ENCODE measurements at places on chromosomes 12 and 14.

GRCh38 chr12:6074979-6075585, 49.4 kb downstream of the VWF start:
- DNase-seq = no peak

GRCh38 chr14:64700894-64701293, 3.3 kb upstream of the PLEKHG3 start:
- no peak for DNase-seq

DNA sequence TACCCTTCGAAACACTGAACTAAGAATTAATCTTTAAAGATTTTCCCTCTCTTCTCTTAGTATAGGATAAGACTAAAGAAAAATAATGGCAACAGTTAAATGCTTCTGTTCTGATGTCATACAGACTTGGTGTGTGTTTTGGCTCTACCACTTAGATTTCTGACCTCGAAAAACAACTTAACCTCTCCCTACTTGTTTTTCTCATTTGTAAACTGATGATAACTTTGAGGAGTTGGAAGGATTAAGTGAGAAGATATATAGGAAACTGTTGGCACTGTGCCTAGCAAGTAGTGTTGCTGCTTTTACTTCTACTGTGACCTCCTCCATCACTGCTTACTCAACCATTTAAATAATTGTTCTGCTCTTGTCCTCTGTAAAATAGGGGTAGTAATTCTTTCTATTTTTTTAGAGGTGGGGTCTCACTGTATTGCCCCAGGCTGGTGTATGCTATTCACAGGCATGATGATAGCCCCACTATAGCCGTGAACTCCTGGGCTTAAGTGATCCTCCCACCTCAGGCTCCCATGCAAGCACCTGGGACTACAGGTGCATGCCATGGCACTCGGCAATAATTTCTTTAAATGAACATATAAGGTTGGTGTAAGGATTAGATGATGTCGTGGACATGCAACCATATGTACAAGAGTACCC, 22.4 kb downstream of the PALS1 start:
- DNase-seq = no peak

DNA sequence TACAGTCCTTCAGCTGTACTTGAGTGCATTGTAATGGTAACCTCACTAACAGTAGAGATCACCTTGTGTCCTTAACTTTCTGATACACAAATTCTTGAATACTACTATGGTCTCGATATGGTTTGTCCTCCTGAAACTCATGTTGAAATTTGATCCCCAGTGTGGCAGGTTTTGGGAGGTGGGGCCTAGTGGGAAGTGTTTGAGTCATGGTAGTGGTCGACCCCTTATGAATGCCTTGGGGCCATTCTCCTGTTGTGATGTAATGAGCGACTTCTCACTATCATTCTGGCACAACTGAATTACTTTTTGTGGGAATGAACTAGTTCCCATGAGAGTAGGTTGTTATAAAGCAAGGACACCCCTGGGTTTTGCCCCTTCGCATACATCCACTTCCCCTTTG, 52.3 kb downstream of the IPO8 start:
- no peak for DNase-seq

DNA sequence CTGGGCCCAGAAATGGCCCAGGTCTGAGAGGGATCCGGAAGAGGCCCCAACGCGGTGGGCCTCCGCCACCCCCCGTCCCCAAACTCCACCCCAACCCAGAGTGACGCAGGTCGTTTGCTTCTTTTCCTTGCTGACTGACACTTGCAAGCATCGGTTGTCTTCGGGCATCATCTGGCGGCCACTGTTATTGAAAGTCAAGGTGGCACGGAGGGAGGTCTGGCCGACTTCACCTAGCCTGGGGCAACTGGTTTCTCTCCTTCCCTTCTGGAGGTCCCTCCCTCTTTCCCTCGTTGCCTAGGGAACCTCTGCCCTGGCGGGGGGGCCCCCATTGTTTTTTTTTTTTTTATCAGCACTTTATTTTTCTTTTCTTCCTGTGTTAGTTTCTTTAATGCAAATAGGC, 241.8 kb downstream of the ALG10 start:
- no peak for DNase-seq

DNA sequence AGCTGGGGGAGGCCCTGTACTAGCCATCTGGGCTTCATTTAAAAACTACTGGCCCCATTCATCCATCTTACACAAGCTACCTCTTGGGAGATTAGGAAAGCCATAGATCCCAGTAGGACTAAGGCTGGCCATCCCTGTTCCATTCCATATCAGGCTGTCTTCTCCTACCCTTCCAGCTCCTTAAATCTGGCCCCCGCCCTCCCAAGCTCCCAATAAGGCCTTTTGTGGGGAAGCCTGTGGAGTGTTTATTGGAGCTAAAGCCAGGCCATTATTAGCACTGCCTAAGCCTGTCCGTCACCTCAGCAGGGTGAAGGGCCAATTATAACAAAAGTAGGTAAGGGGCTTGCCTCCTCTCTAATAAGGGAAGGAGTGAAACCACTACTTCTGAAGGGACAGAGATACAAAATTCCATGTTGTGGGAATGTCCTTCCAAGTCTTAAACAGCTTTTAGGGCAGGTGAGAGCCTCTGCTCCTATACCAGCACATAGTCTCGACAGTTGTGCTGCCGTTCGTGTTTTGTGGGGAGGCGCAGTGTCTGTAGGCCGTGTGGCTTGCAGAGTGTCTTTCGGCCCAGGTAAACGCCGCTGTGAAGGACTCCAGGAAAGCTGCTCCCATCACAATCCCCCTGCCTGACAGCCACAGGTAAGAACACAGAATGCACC, 3.7 kb downstream of the MYL6 start:
- no peak for DNase-seq

- DNase-seq = no peak
Observed at GRCh38 chr12:46500673-46501072, 128.1 kb upstream of the SLC38A2 start.

DNA sequence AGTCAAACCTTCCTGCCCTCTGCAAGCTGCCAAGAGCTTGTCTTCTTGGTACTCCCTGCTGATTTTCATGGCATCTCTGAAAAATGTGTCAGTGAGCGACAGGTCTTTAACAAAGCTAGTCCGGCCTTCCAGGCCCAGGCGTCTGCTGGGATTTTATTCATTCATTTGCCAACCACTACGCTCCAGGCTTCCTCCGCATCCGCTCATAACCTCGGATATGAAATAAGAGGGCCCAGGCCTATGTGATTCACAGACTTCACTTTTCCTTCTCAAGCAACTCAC, 13.8 kb downstream of the TSPAN9 start:
- no peak for DNase-seq

DNA sequence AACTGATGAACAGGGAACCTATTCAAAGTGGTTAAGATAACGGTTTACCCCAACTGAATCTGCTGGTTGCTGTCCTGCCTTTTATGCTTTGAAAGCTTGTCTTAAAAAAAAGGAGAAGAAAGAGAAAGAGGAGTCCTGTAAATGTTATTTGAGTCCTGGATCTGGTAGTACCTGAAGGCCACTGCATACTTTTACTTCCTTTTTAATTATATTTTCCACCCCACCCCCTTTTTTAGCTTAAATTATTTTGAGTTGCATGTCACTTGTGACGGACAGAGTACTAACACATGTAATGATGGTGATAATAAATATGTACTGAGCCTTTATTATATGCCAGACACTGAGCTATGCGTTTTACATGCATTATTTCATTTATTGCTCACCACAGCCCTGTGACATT, 2.5 kb upstream of the AMIGO2 start:
- no peak for DNase-seq

GRCh38 chr12:19035536-19035935, 94.0 kb upstream of the PLEKHA5 start:
- no peak for DNase-seq

GRCh38 chr12:78191611-78192010, 360.9 kb downstream of the NAV3 start:
- DNase-seq = no peak
